Kidney epithelial cell (primary cell): ENCODE measurements at places on chromosomes 6 and 20. TPM values are rescaled to one million over a fixed set of nuclear protein-coding genes. Genes with fewer than 3 reads are reported as not detected.

The NUP43 gene
- 26.5 and 26.9 TPM in 2 replicates for total RNA-seq

GRCh38 chr6:158718461-158719046 lies 68.7 kb downstream of the SYTL3 start:
- no peak for DNase-seq

The HLA-DQA2 gene
- total RNA-seq = not detected in 2 replicates

GRCh38 chr20:37416100-37416847 lies 70.3 kb downstream of the SRC start:
- no peak for DNase-seq

DNA sequence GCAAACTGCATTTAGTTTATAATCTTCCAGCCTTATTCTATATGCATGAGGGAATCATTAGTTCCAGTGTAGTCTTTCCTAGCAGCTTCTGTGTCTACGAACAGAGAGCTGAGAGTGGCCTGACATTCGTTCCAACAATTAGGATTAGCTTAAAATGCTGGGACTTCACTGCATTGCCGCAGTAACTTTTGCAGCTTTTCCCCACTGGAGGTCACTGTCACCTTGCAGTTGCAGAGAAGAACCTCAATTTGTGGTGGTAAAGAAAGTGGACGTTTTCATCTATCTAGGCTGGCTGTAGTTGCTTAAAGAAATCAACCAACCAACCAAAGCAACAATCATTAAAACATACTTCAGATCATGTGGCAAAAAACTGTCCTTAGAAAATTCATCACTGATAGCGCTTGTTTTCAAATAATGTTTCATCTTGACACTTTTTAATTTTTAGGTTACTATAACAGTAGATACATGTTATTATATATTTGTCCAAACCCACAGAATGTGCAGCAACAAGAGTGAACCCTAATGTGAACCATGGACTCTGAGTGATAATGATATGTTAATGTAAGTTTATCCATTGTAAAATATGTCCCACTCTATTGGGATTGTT lies 12.2 kb downstream of the MYLK4 start:
- no peak for DNase-seq

DNA sequence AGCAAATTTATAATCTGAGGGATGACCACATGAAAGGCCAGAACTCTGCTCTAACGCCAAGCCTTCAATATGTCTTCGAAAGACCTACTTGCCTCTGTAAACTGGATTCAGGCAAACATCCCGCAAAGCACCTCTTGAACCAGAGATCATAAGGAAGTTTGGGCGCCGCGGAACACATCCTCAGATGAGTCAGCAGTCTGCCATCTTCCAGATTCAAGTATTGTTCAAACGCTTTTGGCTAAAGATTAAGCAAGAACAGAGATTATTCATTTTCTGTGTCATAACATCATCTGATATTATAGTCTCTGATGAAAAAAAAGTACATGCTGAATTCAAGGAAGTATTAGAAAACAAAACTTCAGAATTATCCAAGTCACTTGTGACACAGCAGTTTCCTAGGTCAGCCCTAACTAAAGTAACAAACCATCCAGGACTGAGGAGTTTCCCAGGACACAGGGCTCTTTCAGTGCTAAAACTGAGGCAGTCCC lies 20.8 kb downstream of the TBC1D7 start:
- no peak for DNase-seq

GRCh38 chr6:170180671-170181337 lies 110.1 kb downstream of the DLL1 start:
- no peak for DNase-seq

The COL21A1 gene
- total RNA-seq = not detected in 2 replicates

GRCh38 chr6:33828452-33828763 lies 24.6 kb upstream of the MLN start:
- no peak for DNase-seq

The DEF6 gene
- 3.2 and 3.6 TPM in 2 replicates for total RNA-seq

The MEP1A gene
- not detected in 2 replicates for total RNA-seq

DNA sequence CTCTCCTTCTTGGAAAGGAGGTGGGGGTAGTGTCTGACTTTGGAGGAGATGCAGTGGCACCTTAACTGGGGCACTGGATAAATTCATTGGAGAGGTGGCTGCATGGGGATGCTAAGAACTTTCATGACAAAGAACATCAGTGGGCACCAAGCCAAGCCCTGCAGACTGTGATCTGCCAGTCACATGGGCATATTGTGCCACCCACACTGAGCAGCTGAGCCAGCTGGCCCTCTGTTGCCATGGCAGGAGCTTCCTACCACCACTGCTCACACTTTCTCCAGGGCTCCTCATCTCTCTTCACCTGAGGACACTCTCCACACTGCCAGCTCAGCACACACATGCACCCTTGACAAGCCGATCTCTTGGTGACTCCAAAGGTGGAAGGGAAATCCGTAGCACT lies 715.6 kb downstream of the QKI start:
- DNase-seq = no peak

- DNase-seq = no peak
Measured at GRCh38 chr6:120675886-120676285, 658.4 kb downstream of the TBC1D32 start.

GRCh38 chr20:58868795-58869194 lies 16.3 kb downstream of the GNAS start:
- DNase-seq = no peak

- no peak for DNase-seq
Measured at GRCh38 chr6:157246048-157246630, 77.2 kb downstream of the TMEM242 start.

DNA sequence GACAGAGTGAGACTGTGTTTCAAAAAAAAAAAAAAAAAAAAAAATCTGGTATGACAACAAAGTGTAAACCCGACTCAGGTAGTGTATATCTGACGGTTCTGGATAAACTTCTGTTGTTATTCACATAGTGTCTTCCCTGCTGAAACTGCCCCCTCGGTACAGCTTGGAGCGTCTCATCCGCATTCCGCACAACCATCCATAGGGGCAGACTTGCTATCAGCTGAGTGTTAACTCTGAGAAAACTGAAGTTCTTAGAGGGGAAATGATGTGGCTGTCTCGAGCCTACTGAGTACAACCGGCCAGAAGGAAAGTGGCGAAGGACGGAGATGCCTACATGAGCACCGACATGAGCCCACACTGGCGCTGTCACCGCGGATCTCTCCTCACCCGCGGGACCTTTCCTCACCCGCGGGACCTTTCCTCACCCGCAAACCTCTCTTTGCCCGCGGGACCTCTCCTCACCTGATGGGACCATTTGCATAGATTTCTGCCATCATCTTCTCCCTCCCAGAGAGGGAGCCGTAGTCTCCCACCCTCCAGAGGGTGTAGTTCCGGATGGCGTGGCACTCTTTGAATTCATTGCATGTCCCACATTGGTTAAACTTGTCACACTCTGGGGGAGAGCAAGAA lies 9.8 kb downstream of the CTSZ start:
- no peak for DNase-seq

DNA sequence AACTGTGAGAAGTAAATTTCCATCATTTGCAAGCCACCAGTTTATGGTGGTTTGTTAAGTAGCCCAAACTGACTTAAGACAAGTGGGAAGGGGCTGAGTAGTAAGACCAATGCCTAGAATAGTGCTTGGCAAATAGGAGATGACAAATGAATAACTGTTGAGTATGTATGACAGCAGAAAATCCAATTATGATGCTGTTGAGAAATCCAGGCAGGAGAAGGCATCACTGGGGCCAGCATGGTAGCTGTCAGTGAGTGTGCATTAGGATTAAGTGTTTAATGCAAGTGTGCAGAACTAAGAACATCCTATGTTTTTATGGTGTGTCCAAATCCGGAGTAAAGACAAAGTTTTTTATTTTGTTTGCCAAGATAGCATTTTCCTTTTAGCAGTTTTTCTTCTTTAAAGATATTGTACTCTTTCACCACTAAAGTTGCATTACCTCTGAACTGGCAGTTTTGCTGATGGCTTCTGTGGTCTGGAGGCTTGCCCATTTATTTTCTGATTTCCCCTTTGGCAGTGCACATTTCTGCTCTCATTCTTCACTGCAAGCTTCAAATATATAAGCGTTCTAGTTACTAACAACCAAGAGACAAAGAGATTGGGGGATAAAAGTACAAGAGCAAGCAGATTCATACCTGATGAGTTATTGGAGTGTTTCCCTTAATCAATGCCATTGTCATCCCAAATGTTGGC lies 289.7 kb downstream of the KCNQ5 start:
- DNase-seq = no peak

GRCh38 chr20:7908905-7909304 lies 31.4 kb downstream of the HAO1 start:
- DNase-seq = no peak

DNA sequence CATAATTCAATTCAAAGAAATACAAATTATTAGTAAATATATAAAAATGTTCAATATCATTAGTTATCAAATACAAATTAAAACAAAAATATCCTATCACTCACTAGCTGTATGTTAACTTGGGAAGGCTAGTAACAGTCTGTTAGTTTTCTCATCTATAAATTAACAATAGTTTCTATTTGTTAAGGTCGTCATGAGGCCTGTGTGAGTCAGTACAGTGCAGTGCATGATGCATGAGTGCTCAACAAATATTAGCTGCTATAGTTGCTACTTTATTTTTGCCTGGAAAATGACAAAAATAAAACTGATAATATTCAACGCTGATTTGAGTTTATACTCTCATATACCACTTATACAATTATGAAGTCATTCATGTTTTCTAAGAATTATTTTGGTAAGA lies 401.6 kb upstream of the RUNX2 start:
- DNase-seq = peak; percentile 26

The BANF2 gene
- total RNA-seq = not detected in 2 replicates

DNA sequence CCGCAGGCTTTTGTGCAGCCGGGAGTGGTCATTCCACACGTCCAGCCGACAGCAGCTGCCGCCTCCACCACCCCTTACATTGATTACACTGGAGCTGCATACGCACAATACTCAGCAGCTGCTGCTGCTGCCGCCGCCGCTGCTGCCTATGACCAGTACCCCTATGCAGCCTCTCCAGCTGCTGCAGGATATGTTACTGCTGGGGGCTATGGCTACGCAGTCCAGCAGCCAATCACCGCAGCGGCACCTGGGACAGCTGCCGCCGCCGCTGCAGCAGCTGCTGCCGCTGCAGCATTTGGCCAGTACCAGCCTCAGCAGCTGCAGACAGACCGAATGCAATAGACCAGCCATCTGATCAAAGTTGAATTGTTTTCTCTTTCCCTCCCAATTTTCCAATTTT lies 10.6 kb downstream of the RBM24 start:
- no peak for DNase-seq

GRCh38 chr6:36840432-36841403 lies 1.5 kb upstream of the CPNE5 start:
- no peak for DNase-seq

The ZHX3 gene
- total RNA-seq = 7.6 and 9.0 TPM in 2 replicates

DNA sequence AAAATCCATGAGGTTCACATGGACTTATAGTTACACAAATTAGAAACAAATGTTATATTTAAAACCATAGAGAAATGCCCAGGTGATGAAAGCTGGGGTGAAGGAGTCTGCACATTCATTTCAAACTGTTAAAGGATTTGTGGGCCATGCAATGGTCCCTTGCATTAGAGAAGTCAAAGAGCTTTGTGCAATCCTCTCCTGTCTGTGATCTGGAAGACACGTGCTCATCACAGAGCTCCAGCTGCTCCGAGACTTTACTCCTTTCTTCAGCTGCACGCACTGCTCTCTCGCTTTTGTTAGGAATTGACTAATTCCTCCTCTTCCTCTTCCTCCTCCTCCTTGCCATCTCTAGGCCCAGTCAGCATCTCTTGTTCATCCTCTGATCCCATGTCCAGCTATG lies 4.1 kb upstream of the AIF1 start:
- DNase-seq = no peak

- no peak for DNase-seq
Measured at GRCh38 chr6:53754330-53754729, 40.5 kb upstream of the LRRC1 start.

GRCh38 chr20:62366370-62367135 lies 559 bp downstream of the LAMA5 start:
- DNase-seq = no peak

DNA sequence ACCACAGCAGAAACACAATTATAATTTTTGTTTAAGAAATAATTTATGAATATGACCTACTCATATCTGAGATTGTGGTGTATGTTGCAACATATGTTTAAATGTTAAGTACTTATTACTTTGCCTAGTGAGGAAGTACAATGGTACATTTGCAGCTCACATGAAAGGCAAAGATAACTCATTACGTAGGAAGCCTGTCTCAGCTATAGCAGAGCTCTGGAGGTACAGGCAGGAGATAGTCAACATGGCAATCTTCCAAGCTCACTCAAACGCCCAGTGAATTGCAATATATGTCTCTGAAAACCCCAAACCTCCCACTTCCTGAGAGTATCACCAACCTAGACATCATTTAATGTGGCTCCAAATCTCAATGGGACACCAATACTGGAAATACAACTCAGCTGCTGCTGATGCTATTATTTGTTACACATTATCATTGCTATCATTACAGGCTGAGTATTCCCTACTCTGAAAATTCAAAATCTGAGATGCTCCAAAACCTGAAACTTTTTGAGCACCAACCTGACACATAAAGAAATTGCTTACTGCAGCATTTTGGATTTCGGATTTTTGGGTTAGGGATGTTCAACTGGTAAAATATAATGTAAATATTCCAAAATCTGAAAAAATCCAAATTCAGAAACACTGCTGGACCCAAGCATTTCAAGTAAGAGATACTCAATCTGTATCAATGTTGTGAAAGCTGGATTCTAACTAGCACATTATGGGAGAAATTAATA lies 25.1 kb upstream of the GSTA4 start:
- no peak for DNase-seq

The NPEPL1 gene
- total RNA-seq = 29.7 and 30.1 TPM in 2 replicates

DNA sequence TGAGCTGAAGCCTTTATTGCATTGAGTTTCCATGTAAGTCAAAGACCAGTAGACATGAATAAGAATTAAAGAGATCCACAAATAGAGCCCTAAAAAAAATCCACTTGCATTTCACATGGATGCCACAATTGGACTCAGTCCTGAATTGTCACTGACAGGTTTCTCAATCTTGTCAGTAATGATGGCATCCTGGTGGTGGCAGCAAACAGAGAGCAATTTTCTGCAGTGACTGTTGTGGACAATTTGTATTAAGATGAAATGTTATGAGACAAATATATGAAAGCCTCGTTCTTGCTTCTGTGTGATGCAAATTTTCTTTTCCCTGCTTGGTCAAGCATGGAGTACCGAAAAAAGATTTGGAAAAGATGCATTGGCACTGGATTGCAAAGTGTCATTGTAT lies 278.9 kb downstream of the SAMD5 start:
- DNase-seq = no peak

- DNase-seq = no peak
Measured at GRCh38 chr20:3678856-3679720, 2.7 kb downstream of the ADAM33 start.

The KCNK16 gene
- not detected in 2 replicates for total RNA-seq

The MUC21 gene
- total RNA-seq = not detected in 2 replicates
